ENCODE measurements at places on chromosomes 7 and 10.

GRCh38 chr7:136030330-136030729 is 53.2 kb upstream of the MTPN start:
- DNase-seq = no peak

GRCh38 chr10:86203162-86203905 is 163.3 kb downstream of the GRID1 start:
- DNase-seq = no peak

- DNase-seq = no peak
These were observed 175.3 kb upstream of the TARP start for GRCh38 chr7:38448584-38449234.

GRCh38 chr7:17654940-17655339 is 285.4 kb downstream of the SNX13 start:
- no peak for DNase-seq

- DNase-seq = no peak
These were observed 137.4 kb downstream of the GLI3 start for GRCh38 chr7:42099470-42100155.

DNA sequence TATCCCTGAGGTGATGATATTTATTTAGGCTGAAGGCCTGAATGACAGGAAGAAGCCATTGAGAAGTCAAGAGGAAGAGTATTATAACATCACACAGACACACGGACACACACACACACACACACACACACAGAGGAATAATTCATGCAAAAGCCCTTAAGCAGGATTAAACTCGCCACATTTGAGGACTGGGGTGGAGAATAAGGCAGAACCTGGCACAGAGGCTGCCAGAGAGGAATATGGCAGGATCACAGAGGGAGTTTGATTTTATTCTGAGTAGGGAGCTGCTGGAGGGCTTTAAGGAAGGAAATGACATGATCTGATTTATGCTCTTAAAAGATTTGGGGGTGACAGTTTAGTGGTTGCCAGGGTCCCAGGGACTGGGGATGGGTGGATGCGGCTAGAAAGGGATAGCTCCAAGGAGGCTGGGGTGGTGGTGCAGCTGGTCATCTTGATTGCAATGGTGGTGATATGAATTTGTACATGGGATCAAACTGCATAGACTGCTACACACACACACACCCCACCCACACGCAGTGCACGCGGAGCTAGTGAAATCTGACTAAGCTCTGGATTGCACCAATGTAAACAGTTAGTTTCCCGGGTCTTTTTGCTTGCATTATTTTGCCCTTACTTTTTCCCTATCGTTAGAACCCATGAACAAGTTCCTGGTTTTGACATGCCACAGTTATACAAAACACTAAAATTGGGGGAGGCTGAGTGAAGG is 11.2 kb downstream of the SMURF1 start:
- DNase-seq = no peak

GRCh38 chr10:131660427-131660826 is 240.4 kb upstream of the PPP2R2D start:
- DNase-seq = no peak

GRCh38 chr10:86336341-86336740 is 30.3 kb downstream of the GRID1 start:
- no peak for DNase-seq

GRCh38 chr10:121096617-121097431 is 245.7 kb downstream of the WDR11 start:
- DNase-seq = no peak

Measured in stimulated activated CD8-positive, alpha-beta memory T cell treated with anti-CD3 and anti-CD28 coated beads, Interleukin-4, amount 100 ng/mL, for 24 hours (primary cell).